Stimulated activated CD4-positive, alpha-beta T cell treated with anti-CD3 and anti-CD28 coated beads, Interleukin-1b, Interleukin-23, amount 100 ng/mL, for 4 hours (primary cell): ENCODE measurements at places on chromosomes 1 and 21.

DNA sequence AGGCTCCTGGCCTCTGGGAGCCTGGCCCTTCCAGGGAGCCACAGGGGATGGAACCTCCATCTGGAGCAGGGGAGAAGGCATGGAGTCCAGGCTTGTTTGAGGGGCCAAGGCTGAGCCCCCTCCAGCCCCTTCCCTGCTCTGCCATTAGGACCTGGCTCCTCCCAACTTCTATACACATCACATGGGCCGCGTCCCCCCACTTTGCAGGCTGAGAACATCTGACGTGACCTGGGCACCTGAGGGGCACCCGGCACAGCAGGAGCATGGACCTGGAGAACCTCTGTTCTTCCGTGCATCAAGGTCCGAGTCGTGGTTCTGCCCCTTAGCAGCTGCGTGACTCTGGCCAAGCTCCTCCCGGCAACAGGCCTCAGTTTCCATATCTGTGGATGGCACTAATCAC, 3.9 kb upstream of the AIRE start:
- DNase-seq, result no peak

- no peak for DNase-seq
Measured at GRCh38 chr1:77948841-77949424, 29.9 kb downstream of the FUBP1 start.

- no peak for DNase-seq
Measured at GRCh38 chr1:206005778-206006180, 2.6 kb upstream of the RAB7B start.

DNA sequence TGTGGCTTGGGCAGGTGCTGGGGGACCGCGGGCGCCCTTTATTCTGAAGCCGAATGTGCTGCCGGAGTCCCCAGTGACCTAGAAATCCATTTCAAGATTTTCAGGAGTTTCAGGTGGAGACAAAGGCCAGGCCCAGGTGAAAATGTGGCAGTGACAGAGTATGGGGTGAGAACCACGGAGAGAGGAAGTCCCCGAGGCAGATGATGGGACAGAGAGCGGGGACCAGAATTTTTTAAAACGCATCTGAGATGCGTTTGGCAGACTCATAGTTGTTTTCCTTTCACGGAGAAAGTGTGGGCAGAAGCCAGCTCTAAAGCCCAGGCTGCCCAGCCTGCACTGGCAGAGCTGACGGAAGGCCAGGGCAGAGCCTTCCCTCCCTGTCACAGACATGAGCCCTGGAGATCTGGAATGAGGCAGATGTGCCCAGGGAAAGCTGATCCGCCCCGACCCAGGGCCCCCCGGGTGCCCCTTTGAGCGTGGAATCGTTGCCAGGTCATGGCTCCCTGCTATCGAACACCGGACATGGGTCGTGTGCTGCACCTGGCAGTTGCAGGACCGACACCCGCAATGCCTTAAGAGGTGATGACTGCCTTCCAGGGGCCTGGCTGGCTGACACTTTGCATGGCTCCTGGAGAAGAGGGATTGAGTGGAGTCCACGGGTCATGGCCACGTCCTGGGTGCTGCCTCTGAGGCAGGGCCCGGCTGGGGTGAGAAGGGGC, 6.5 kb upstream of the SLX9 start:
- no peak for DNase-seq

GRCh38 chr1:212514056-212514614, 81.4 kb downstream of the NENF start:
- no peak for DNase-seq

- DNase-seq, result no peak
Measured at GRCh38 chr1:113930499-113931161, 1.5 kb downstream of the HIPK1 start.

- DNase-seq, result no peak
Measured at GRCh38 chr1:247401310-247402119, 14.5 kb upstream of the NLRP3 start.

DNA sequence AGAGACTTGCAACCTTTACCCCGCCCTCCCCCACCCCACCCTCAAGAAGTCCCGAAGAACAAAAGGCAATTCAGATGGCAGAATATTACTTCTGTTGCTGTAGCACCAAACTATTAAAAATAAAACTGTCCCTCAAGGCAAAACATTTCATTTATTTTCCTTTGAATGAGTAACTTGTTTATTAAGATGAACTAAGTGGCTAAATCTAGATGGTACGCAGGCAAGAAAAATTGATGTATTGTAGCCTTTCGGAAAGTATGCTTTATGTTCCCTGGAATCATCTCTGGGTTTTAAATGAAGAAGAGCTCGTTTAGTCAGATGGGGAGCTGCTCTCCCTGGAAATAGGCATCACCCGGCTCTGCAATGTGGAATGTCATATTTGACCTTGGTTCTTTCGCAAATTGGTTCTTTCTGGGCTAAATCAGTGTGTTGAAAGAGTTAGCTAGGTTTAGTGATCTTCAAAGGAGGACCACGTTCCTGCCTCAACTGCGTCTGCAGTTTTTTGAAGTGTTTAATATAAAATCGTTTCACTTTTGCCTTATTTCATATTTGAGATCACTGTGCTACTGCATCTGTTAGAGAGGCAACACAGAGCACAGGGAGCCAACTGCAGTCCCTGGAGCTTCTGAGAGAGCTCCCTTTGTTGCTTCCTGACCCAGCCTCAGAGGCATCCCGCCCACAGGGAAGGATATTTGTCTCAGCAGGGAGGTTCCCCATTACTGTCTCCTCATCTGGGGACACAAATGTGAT, 61.8 kb downstream of the KIF26B start:
- no peak for DNase-seq

GRCh38 chr1:215911406-215911968, 344.4 kb downstream of the KCTD3 start:
- no peak for DNase-seq

GRCh38 chr1:115833856-115834255, 7.1 kb downstream of the NHLH2 start:
- DNase-seq, result no peak
